ENCODE measurements at places on chromosomes 5 and 9.

DNA sequence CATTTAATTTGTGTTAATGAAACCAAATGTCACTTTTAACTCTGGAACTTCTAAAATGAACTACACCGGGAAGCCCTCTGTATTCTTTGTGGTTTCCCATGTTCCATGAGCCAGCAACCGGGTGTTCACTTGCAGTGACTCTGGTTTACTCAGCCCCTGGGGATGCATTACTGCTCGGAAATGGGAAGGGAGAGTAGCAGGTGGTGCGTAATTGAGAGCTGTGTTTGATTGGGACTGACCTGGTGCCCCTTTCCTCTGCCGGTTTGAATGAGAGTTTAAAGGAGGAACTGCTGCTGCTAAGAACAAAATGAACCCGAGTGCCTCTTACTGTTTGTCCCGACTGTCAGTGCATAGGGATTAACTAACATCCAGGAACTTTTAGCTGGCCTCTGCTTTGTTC lies 100.1 kb upstream of the DHFR start:
- peak; percentile 79 for DNase-seq

GRCh38 chr5:124662181-124662781 lies 84.2 kb downstream of the ZNF608 start:
- DNase-seq = no peak

- DNase-seq = peak; percentile 49
Observed at GRCh38 chr5:34652914-34653313, 3.2 kb upstream of the RAI14 start.

- DNase-seq = no peak
Observed at GRCh38 chr5:80622756-80623155, 31.7 kb upstream of the MSH3 start.

DNA sequence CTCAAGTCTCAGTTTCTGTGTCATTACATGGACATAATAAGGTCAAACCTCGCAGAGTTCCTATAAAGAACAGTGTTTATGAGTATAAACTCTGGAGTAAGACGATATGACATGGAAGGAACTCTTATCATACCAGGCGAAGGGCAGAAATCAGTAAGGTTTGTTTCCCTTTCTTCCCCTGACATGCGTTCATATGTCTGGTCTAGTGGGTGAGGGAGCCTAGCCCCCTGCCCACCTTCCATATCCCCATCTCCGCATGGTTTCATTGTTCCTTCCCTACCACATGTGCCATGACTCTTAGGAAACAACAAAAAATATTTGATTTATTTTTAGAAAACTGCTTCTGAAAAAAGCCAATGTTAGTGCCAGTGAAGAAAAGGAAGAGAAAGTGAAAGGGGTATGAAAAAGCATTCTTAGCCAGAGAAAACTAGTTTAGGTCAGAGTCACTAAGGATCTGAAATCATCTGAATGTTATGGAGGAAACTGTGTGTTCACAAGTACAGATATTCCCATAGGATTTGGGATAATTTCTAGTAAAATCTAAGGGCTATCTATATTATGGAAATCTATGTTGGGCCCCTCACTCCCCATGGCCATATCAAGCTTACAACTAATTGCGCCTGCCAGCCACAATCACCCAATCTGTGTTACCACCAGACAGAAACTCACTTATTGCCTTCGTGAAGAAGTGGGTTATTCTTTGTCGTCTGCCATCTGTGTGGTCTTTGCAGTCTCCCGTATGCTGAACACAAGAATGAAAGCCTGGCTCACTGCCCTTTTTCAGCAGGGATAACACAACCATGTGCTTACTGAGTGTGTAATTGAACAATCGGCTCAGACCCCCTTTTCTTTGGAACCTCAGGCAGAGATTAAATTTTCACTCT lies 19.9 kb upstream of the HMHB1 start:
- DNase-seq = peak; percentile 10

DNA sequence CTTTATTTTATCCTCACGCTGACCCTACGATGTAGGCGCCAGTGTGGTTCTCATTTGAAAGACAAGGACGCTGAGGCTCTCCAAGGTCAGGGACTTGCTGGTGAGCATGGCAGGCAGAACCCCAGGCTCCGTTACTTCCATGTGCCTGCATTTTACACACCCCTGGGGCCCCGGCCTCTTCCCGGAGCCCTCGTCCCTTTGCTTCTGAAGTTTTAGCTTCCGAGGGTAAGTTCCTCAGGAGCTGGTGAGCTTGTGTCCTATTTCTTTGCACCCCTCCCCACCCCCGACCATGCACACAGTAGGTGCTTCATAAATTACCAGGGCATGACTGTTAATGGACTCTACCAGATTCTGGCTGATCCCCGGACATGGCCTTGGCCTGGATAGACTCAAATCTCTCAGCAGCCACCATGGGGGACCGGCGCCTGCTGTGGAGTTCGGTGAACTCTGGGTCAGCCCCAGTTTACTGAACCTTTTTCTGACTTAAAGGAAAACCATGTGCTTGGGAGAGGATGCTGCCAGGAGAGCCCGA lies 59.3 kb upstream of the RNU6ATAC start:
- no peak for DNase-seq

DNA sequence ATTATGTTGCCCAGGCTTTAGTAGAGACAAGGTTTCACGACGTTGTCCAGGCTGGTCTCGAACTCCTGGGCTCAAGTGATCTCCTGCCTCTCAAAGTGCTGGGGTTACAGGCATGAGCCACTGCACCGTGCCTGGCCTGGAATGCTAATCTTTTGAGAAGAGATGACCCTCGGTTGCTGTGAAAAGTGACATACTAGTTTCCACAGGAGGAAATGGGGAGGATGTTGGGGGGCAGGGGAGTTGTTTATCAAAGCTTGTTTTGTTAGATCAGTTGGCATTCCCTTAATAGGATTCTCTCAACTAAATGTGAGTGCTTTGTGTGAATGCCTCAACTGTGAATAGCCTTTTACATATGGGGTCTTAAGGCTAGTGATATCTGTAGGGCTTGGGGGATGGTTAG lies 16.4 kb upstream of the MATR3 start:
- DNase-seq = no peak

DNA sequence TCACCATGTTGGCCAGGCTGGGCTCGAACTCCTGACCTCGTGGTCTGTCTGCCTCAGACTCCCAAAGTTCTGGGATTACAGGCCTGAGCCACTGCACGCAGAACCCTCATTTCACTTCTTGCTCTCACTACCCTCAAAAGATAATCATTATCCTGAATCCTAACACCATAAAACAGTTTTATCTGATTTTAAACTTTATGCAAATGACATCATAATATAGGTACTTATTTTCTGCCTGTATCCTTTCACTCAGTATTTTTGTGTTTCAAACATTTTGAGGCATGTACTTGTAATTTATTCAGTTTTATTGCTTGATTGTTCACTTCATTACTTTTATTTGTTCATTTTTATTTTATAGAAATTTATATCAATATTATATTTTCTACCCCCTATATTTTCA lies 719.2 kb upstream of the ARRDC3 start:
- DNase-seq = no peak

DNA sequence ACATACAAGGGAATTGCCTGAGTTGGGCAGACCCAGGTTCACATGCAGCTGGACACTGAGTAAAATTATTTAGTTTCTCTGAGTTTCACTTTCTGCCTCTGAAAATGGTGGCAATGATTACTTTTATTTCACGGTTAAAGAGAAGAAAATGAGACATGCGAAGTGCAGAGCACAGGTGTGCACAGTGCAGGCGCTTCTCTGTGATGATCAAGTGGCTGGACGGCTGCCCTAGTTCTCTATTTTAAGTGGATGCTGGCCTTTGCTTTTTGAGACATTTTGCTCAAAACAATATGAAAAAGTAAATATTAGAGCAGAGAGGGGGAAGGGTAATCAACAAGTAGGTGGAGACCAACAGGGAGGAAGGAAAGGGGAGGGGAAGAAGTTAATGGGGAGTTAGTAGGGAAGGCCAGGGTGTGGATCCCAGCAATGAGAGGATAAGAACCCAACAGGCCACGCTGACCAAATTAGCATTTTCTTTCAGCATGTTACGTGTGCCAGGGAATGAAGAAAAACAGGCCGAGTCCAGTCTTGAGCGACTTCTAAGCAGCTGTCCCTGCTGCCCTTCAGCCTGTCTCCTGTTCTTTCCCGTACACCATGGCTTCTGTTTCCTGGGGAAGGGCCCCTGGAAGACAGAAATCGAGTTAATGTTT lies 16.1 kb downstream of the SNX18 start:
- DNase-seq = no peak

DNA sequence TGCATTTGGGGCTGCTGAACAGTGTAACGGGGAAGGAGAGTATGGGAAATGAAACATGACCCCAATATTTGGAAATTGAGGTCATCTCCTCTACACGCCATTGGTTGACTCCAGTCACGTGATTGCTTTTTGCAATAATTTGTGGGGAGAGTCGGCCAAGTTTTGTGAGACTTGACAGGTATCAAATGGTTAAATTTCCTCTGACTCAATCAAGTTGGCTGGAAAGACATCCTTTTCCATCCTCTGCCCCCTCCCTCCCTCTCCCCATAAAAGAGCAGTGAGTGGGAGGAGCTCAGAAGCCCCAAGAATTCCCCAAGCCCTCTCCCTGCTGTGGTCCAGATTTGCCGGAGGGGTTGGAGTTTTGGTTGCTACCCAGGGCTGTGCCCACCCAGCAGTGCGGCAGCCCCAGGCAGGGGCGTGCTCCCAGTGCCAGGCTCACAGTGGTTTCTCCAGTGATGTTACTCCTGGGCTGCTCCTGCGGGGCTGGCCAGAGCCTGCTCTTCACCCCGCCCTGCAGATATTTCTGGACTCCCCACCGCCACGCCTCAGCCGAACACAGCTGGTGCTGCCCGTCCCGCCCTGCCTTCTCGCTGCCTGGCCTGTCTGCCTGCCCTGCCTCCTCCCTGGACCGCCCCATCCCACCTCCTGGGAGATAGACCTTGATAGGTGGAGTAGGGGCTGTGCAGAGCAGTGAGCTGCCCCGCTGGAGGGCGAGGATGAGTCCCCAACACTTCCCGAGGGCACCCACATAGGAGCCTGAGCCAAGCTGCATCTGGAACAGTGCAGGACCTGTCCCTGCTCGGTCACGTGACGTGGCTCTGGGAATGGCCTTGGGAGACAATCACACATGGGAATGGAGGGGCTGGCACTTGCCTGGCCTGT lies 3.4 kb downstream of the COL5A1 start:
- peak; percentile 96 for DNase-seq

DNA sequence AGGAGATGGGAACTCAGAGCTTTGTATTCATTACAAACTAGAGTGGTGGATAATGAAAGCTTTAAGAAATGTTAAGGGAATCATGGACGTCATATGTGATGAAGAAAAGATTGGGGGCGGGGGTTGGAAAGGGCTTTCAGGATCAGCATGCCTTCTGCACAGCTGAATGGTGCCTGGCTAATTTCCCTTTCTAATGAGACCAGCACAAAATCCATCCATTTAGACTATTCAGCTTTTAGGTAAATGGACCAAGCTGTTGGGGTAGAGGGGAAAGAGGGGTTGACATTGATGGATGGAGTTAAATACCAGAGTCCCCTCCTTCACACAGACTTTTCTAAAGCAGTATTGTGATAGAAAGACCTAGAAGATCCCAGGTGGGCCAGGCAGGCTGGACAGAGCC lies 737.9 kb upstream of the WWC1 start:
- no peak for DNase-seq

DNA sequence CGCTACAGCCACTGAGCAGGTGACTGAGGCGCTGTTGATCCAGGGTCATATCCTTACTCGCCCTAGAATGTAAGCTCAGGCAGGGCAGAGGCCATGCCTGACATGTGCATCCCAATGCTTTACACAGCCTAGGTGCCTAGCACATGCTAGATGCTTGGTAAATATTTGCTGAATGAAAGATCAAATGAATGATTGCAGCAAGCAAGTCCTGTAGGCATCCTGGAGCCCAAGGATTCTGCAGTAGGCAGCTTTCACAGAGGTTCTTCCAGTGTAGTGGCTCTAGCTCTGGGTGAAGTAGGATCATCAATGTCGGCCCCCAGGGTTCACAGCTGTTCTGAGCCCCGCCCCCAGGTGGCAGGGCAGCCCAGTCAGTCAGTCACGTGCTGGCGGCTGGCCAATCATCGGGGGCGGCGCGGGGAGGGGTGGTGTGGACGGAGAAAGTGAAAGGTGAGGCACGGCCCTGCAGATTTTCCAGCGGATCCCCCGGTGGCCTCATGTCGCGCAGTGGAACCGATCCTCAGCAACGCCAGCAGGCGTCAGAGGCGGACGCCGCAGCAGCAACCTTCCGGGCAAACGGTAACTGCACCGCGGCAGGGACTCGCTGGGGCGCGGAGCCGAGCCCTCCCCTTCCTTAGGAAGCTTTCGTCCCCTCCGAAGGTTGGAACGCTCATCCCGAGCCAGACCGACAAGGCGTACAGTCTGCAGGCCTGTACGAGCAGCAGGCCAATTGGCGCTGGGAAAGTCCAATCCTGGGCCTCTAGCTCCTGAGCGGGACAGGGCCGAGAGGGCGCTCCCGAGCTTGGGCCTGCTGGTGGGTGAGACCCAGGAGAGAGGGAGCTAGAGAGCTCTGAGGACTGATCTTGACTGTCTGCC lies at the start of gene GALT:
GALT (plus strand) TSS at position 465 of the 873 bp plus-strand sequence; CDS start at position 495, 30 bp downstream.
- DNase-seq = peak; percentile 84

- DNase-seq = no peak
Observed at GRCh38 chr5:178293400-178293799, 60.8 kb upstream of the PHYKPL start.

DNA sequence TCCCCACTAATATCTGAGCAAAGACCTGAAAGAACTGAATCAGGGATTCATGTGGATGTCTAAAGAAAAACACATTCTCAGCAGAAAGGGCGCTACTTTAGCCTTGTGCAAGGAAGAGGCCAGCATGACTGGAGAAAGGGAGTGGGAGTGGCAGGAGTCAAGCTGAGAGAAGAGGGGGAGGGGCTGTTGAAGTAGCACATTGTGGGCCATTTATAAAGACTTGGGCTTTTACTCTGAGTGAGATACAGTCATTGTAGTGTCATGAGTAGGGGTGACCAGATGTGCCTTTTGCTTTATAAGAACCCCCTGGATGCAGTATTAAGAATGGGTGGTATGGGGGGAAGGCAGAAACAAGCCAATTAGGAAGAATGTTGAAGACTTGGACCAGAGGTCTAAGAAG lies 452.8 kb downstream of the ENC1 start:
- DNase-seq = no peak

GRCh38 chr5:124628721-124629596 lies 117.5 kb downstream of the ZNF608 start:
- peak; percentile 98 for DNase-seq

- no peak for DNase-seq
Observed at GRCh38 chr9:72144756-72145492, 4.3 kb upstream of the GDA start.

GRCh38 chr9:124452326-124452725 lies 2.1 kb downstream of the ADGRD2 start:
- no peak for DNase-seq

DNA sequence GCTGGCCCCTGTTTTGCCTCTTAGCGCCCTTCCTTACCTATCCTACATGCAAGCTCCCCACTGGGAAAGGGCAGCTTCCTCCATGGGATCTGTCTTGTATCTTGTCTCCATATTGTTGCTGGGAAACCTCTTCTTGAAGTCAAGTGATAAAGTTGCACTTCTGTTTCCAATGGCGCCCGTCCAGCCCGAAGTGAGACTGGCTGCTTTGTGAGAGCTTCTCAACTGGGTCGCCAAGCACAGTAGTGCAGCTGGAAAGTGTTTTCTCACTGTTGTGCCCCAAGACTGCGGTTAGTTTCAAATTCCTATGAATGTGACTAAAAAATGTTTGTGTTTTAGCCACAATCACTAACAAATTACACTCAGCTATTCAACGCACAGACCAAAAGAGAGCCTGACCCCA lies 506.6 kb upstream of the MPDZ start:
- DNase-seq = peak; percentile 74

GRCh38 chr9:133534346-133535291 lies at the start of gene ADAMTSL2:
Gene ADAMTSL2 (plus strand): TSS chr9:133534704. CDS start chr9:133536713, 2,009 bp downstream.
- DNase-seq = peak; percentile 45

Measured in astrocyte of the spinal cord (primary cell).